Substantia nigra (tissue), 51 donors: ENCODE measurements at places on chromosomes 16 and 17.

DNA sequence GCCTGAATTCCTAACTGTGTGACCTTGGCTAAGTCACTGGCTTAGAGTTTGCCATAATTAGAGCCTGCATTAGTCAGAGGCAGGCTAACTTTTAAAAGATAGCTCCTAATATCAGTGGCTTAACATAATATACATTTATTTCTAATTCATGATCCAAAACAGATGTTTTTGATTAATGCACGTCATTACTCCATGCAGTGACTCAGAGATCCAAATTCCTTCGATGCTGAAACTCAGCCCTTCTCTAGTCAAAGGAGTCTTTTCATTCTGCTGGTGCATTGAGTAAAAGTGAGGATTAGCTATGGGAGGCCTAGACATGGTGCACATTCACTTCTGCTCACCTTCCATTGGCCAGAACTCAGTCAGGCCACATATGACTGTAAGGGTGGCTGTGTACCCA, 49.8 kb downstream of the IRX3 start:
- no peak for DNase-seq

- no peak for DNase-seq
These were observed 2.1 kb downstream of the MGAT5B start for GRCh38 chr17:76870377-76870714.

GRCh38 chr16:17038415-17038814, 432.3 kb downstream of the XYLT1 start:
- DNase-seq = no peak

GRCh38 chr16:51941412-51941811, 605.5 kb downstream of the TOX3 start:
- no peak for DNase-seq

DNA sequence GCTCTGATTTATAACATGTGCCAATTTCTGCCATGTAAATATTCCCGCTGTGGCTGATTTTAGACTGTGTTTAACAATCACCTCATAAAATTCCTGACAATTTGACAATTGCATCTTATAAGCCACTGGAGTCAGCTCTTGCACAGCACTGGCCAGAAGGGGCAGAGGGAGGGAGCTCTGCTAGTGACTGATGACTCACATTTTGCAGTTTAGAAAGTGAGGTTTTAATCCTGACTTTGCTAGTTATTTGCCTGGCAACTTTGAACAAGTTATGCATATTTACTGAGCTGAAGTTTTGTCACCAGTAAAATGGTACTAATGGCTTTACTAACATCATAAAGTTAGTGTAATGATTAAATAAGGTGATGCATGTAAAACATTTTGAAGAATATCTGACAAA, 452.3 kb downstream of the CNTNAP4 start:
- no peak for DNase-seq
